ENCODE measurements at places on chromosomes 16 and 17.

GRCh38 chr16:2904922-2905240 lies 6.8 kb upstream of the FLYWCH1 start:
- DNase-seq, result no peak

- DNase-seq, result no peak
Observed at GRCh38 chr17:43427362-43428043, 28.7 kb downstream of the ARL4D start.

DNA sequence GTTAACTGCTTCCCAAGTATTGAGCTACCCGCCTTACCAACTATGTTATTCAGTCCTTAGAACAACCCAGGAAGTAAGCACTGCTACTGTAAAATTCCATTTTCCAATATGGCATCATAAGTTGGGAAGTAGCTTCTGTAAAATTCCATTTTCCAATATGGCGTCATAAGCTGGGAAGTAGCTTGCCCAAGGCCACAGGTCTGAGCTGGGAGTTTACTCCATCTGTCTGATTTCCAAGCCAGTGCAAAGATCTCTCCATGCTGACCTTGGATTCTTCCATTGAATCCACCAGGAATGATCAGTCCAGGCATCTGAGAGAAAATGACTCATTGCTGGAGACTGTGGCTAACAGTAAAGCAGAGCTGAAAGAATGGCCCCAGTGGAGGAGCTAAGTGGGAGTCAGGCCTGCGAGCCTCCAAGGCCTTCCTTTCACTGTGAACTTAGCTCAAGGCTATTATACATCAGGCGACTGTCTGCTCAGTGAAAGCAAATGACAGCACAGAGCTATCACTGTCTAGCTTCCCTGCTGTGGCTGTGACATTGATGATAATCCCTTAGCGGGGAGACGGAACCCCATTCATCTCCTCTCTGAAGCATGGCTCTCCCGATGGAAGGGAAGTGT lies 430.4 kb downstream of the HAPSTR1 start:
- no peak for DNase-seq

DNA sequence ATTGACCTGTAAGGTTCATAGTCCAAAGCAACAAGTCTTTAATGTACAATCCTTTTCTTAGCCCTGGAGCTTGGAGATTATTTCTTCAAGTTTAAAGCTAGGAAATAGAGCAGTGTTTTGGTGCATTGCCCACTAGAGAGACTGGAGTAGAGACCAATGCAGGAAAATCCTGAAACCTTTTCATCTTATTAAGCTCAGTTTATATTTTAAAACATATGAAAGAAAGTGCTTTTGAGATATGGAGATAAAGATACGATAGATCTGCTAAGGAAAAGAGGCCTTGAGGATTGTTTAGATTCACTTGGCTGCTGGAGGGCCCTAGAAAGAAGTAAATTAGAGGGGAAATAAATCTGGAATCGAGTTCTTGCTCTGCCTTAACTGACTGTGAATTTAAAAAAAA lies 212.0 kb downstream of the GRIN2A start:
- DNase-seq, result no peak

- DNase-seq, result no peak
Observed at GRCh38 chr16:12149971-12150370, 173.4 kb downstream of the SNX29 start.

GRCh38 chr17:79002796-79003593 lies 6.6 kb downstream of the CANT1 start:
- no peak for DNase-seq

- no peak for DNase-seq
Observed at GRCh38 chr17:33197342-33197741, 95.8 kb downstream of the ASIC2 start.

DNA sequence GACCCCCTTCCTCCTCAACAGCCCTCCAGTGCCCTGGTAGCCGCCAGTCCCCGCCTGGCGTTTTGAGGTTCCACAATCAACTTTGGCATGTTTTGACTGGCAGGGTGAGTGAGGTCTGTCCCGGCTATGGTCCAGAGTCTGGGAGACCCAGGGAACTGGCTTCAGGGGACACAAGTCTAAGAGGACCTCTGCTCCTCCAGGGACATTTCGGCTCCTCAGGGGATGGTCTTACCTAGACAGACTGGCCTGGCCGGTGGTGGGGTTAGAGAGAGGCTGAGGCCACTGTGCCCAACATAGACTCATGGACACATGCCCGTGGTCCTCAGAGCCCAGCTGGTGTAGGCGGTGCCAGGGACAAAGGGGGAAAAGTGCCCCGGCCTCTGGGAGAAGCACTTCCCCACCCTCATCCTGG lies 2.2 kb downstream of the TMC8 start:
- no peak for DNase-seq

- DNase-seq, result no peak
Observed at GRCh38 chr16:11142261-11142630, 113.8 kb downstream of the SOCS1 start.

- DNase-seq, result no peak
Observed at GRCh38 chr17:2562162-2562858, 31.1 kb upstream of the PAFAH1B1 start.

DNA sequence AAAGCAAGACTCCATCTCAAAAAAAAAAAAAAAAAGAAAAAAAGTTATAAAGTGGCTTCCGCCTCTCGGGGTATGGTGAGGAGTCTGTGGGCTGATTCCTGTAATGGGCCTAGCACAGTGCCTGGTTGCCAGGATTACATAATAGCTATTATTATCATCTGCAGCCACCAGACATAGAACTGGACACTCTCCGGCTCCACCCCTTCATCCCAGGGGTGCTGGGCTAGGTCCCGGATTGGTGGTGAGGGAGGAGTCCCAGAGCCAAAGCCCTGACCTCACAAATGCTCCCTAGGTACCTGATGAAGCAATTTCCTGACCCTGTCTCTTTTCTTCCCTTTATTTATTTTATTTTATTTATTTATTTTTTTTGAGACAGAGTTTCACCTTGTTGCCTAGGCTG lies 11.6 kb upstream of the ADGRG1 start:
- DNase-seq, result no peak

DNA sequence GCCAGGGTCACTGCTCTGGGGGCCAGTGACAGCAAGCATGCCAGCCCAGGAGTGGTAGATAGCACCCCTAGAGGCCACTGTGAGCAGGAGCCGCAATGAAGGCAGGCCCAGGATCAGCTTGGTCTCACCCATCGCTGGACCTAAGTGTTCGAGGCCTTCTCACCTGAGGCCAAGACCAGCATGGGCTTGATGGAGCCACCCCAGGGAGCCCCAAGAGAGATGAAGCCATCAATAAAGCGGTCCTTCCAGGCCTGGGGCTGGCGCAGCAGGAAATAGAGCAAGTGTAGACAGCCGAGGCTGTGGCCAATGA lies 1.8 kb downstream of the LCAT start:
- DNase-seq, result peak; percentile 33

DNA sequence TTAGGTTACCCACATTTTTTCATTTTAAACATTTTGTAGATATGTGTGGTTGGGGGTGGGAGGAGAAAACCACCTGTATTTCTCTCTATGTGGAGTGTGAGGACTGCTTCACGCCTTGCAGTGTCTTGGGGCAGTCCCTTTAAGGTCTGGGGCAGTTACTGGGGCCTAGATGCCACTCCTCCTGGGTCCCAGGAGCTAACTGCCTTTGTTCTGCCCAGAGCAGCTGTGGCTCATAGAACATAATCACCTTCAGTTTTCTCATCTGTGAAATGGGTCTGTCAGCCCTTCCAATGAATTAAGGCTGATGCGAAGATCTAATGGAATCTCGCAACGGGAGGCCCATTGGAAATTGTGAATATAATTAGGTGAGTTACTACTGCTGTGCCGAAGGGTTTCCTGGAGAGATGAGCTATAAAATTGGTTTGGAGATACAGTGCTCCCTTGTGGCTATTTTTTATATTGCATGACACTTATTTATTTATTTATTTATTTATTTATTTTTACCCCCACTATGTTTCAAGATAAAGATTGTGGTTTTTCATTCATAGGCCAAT lies 22.9 kb downstream of the DHRS7C start:
- DNase-seq, result peak; percentile 36

DNA sequence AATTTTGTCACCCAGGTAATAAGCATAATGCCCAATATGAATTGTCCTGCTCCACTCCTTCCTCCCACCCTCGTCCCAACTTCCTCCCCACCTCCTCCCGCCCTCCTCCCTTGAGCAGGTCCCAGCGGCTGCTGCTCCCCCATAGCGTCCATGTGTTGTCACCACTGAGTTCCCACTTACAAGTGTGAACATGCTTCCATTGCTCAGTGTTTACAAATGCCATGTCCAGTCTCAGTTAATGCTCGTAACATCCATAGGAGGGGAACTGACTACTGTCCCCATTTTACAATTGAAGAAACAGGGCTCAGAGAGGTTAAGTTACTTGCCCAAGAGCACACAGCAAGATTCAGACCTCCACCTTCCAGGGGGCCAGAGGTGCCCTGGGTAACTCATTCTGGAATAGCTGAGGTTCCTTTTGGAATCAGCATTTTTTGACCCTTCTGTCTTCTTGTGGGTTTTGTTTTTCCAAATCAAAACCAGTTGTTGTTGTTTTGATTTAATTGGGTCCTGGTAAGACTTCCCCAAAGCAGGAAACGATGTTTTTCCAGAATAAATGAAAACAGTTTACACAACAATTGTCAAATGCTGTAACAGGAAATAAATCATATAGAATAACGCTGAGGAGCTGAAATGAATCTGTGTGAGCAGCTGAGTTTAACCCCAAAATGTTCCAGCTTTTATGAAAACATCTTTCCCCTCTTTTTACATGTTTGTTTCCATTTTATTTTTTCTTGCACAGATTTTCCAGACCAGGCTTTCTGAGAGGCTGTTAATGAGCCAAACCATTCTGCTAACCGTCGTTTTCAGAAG lies 73.9 kb downstream of the ZDHHC7 start:
- no peak for DNase-seq

DNA sequence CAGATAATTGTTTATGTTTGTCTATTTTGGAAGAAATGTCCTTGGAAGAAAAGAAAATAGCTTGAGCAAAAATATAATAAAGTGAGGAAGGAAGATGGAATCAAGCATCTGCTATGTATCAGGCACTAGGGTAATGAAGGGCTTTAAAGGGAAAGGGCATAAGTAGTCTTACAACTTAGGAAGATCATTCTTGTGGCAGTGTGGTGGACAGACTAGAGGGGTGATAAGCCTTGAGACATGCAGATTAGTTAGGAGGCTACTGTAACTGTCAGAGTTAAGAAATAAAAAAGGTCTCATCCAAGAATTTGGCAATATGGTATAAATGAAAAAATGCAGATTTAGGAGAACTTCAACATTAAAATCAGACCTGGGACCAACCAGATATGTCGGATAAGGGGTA lies 14.9 kb downstream of the FAM222B start:
- no peak for DNase-seq

GRCh38 chr17:27495460-27495859 lies 39.2 kb downstream of the KSR1 start:
- no peak for DNase-seq

- no peak for DNase-seq
Observed at GRCh38 chr17:46802800-46803199, 15.7 kb downstream of the WNT3 start.

DNA sequence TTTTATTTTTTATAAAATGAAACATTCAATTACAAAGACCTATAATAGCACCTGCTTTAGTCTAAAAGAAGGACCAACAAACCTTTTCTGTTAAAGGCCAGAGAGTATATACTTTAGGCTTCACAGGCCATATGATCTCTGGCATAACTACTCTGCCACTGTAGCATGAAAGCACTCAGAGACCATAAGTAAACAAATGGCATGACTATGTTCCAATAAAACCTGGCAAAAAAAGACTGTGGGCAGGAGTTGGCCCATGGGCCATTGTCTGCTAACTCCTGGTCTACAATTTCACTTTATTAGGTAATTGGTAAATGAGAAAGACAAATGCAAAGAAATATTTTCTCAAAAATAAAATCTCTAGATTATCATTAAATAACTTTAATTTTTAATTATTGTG lies 14.9 kb downstream of the CEP112 start:
- DNase-seq, result no peak

DNA sequence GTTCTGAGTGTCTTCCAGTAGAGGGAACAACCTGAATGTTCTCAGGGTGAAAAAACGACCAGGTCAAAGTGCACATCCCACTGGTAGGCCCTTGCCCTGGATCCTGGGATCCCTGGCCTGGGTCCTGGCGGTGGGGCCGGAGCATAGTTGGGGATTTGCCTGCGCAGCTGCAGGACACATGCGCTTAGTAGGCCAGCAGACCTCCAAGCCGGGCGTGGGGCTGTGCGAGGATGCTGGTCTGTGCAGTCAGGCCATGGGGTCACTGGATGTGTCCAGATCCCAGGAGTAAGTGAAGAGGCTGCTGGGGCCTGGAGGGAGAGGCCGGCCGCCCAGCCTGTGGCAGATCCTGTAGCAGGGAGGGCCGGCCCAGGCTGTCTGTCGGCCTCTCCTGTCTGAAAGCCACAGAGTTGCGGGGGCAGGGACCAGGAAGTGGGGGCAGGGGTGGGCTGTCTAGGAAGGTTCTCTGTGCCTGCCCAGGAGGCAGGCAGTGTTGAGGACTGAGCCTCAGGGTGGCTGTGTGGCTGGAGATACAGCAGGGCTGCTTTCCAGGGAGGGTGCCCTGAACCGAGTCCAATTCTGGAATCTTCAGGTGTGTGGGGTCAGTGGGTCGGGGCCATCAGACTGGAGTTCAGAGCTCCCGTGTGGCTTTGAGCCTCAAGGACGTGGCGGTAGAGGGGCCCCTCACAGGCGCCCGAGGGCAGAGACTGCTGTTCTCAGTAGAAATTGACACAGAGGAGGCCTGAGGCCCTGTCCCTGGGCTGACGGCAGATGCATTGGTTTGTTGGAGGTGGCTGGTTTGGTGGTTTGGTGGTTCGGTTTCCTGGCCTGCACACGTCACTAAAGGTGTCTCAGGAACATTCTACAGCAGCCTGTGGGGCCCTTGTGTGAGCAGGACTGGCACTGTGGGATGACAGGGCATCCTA lies 17.2 kb upstream of the NUDT16L1 start:
- no peak for DNase-seq

DNA sequence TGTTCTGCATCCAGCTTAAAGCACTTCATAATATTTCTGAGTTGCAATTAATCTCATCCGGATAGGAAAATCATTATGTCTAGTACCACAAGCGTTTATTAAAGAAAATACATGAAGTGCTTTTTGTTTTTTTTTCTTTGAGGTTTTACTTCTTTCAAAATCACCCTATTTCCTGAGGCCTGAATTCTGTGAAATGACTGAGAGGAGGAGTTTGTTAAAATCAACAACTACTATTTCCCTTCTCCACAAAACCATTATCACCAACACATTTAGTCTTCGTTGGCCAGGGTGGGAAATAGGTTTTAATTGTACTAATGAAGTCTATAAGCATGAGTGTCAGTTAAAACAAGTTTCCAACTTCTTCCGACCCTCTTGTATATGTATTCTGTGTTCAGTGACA lies 50.7 kb upstream of the ADCY7 start:
- no peak for DNase-seq

DNA sequence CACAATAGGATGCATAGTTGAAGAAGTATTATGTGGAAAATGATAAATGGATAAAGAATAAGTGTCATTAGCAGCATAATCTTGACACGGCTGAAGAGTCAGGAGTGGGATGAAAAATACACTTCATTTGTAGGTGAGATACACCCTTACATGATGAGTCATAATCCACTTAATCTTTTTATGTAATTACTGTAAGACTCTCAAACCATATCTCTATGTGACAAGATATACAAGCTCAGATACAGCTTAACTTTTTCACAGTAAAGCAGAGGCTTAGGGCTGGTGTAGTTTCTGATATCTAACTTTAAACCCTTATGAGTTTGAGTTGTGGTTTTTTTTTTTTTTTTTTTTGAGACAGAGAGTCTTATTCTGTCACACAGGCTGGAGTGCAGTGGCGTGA lies 101.2 kb downstream of the FTO start:
- no peak for DNase-seq

Measured in H54 (cell line).